ENCODE measurements at places on chromosomes 1 and 21.

DNA sequence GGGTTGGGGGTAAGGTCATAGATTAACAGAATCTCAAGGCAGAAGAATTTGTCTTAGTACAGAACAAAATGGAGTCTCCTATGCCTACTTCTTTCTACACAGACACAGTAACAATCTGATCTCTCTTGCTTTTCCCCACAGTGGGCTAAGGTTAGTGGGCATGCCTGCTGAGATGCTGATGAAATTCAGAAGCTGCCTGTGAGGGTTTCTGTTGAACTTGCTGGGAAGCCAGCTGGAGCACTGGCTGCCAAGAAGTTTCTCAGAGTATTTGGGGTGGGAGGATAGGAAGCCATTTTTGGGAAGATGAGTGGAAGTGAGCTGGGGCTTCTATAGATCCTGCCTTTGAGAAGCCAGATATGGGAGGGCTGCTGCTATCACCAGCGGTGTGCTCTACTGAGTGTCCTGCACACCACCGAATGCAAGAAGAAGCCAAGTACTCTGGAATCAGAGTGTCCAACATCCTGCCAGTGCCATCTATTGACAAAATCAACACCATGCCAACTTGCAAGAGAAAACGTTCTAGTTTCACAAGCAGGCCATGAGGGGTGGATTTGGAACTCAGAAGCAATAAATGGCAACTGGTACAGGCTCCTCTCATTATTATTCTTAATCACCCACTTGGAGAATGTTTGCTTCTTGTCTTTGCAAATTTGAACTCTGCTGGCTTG lies 102.7 kb downstream of the PTPRU start:
- DNase-seq, result no peak

- no peak for DNase-seq
These were observed 21.6 kb upstream of the CCSAP start for GRCh38 chr1:229364207-229365065.

GRCh38 chr21:45001134-45002095 lies 61.6 kb downstream of the SLX9 start:
- peak; percentile 92 for DNase-seq

DNA sequence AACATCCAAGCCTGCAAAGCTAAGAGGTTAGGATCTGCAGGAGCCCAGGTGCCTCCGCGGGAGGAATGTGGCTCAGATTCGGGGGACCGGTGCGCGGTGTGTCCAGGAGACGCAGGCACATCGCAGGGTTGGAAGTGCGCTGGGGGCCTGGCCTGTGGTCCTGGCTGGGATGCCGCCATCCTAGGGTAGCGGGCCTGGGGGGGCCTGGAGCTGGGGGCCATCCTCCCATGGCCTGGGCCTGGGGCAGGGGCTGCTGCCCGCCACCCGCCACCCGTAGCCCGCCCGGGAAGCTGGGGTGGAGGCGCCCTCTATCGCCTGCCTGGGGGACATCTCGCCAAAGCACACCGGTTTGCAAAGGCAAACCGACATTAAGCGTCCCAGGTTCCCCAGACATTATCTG lies 170.6 kb upstream of the ARHGEF16 start:
- DNase-seq, result peak; percentile 66

GRCh38 chr1:91098299-91098906 lies 76.6 kb upstream of the ZNF644 start:
- no peak for DNase-seq

GRCh38 chr1:162905174-162906158 lies 44.5 kb upstream of the CCDC190 start:
- peak; percentile 63 for DNase-seq

DNA sequence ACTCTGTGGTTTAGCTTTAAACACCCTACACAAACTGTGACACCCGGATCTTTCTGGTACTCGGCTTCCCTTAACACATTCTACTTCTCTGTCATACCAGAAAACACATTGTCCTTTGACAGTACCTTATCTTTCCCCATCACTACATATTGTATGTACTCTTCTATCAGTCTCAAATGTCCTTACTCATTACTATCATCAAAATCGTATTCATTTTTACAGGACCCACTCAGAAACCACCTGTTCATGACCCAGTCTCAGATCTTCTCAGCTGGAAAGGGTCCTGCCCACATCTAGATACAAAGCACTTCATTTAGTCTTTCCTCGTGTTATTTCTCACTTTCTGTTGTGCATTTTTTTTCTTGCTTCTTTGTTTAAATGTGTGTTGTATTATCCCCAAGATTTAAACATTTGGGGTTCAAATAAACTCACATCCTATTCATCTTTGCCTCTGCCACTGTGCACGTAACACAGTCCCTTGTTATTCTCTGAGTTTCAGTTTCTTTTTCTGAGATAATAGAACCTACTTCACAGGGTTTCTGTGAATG lies 27.7 kb downstream of the CD34 start:
- DNase-seq, result no peak

GRCh38 chr1:231541842-231542241 lies 13.4 kb downstream of the TSNAX start:
- DNase-seq, result no peak

- peak; percentile 49 for DNase-seq
These were observed 112.1 kb downstream of the PHTF1 start for GRCh38 chr1:113647164-113647563.

GRCh38 chr1:206577626-206578025 lies 34.6 kb downstream of the EIF2D start:
- no peak for DNase-seq

GRCh38 chr1:56533621-56534020 lies 45.7 kb downstream of the PLPP3 start:
- no peak for DNase-seq

GRCh38 chr1:40384413-40384762 lies 10.9 kb downstream of the SMAP2 start:
- DNase-seq, result peak; percentile 44

DNA sequence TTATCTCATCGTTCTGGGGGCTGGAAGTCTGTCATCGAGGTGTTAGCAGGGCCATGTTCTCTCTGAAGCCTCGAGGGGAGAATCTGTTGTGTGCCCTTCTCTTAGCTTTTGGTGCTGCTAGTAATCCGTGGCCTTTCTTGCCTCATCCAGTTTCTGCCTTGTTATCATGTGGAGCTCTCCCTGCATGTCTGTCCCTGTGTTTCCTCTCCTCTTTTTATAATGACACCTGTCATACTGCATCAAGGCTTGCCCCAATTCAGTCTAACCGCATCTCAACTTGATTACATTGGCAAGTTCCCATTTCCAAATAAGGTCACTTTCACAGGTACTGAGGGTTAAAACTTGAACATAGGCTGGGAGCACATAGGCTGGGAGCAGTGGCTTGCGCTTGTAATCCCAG lies 82.6 kb upstream of the CNIH3 start:
- DNase-seq, result no peak

GRCh38 chr1:82606546-82606945 lies 805.8 kb downstream of the ADGRL2 start:
- no peak for DNase-seq

GRCh38 chr1:201418461-201418860 lies 3.1 kb downstream of the TNNI1 start:
- no peak for DNase-seq

GRCh38 chr21:46454634-46455390 lies 3.9 kb upstream of the DIP2A start:
- no peak for DNase-seq

DNA sequence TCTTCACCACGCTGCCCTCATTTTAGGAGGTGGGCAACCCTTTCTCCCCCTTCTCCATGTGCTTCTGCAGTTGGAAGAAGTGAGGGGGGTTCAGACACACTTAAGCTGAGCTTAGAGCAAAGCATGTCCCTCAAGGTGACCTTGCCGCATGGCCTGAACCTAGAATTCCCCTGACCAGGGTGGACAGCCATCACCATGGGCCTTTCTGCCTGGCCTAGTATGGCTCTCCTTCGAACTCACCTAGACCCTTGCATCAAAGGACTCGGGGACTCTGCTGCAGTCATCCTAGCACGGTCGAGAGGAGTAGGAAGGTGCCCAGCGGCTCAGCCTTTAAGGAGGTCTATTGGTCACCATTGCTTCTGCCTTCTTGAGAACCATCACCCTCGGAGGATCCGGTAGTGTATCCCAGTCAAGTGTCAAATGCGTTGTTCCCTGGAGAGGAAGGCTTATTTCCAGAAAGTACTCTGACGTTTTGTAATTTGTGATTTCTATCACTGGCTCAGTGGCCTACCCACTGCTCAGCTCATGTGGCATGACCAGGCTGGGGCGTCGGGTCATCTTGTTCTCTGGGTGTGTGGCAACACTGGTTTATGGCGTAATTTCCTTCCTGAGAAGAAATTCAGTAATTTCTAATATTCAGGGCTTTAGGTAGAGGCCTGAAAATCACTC lies at the start of gene KCNE1:
Gene KCNE1 (minus strand): TSS at position 424 of the 669 bp plus-strand sequence. CDS start 62,576 bp downstream, outside the sequence.
- no peak for DNase-seq

- no peak for DNase-seq
These were observed 19.0 kb downstream of the ARHGEF10L start for GRCh38 chr1:17558541-17558940.

GRCh38 chr1:42430286-42431135 lies 25.3 kb downstream of the ZMYND12 start:
- DNase-seq, result no peak
